Stimulated activated CD4-positive, alpha-beta T cell treated with anti-CD3 and anti-CD28 coated beads, Interleukin-1b, Interleukin-23, amount 100 ng/mL, for 48 hours (primary cell): ENCODE measurements at places on chromosomes 16 and 17.
A peak's percentile ranks its signal among the peaks of the same experiment; 100 is the strongest.

DNA sequence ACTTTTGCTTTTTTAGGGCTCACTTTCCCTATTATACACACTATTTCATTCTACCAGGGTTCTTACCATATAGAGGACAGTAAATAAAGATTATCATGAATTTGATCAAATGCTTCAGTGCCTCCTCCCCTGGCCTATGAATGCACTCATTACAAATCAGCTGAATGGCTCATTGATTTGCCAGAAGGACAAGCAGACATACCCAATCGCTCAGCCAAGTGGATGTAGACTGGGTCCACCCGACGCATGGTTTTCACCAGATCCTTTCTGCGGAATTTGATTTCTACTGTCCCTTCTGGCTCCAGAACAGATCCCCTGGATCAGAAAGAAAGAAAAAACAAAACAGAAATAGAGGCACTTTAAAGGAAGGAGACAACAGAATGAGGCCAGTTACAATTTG, 162.6 kb downstream of the AATF start:
- DNase-seq: no peak

DNA sequence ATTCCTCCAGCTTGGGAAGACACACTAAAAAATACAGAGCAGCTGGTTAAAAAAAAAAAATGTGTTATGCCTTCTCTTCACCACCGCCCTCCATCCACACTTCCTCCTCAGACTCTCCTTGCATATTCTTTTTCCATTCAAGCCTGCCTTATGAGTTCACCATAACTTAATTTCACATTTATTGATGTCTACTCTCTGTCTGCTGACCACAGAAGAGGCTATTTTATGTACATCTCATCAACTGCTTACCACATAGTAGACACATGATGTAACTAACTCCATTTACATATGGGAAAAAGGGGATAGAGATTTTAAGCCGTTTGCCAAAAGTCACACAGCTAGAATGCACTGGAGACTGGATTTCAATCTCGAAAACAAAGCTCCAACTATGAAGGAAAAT, 409.8 kb downstream of the CDH11 start:
- DNase-seq: no peak

DNA sequence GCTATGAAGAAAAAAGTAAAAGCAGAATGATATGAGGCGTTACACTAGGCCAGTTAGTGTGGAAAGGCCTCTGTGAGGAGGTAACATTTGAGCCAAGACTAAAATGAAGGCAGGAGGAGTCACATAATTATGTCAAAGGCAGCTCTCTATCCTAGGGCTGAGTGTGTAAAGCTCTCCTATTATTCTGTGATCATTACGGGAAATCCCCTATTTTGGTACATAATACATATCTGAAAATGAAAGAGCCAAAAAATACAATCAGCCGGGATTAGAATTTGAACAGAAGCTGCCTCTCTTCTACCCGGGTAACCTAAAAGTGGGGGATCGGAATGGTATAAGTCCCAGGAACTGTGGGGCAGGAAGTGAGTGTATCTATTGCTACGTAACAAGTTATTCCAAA, 27.1 kb downstream of the HEATR3 start:
- no peak for DNase-seq

DNA sequence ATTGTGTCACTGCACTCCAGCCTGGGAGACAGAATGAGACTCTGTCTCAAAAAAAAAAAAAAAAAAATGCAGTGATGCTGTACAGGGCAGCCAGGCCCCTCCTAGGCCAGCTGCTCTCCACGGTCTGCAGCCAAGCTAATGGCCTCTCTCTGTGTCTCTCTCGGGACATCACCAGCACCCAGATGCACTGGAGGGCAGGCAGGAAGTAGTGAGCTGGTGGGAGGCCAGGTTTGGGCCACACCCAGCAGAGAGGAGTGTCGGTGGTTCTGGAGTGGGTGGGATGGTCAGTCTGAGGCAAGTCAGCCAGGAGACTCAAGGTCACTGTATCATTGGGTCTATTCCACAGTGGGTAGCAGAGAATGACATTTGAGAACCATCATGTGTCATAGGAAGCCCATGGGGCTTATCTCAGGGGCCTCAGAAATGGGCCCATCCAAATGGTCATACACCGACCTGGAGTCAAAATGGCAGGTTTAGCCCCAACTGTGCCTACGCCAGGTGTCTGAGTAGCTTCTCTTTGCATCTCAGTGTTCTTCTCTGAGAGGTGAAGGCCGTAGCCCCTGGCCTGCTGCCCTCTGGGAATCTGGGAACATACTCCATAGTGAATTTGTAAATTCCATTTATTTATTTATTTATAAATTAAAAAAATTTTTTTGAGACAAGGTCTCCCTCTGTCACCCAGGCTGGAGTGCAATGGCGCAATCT, 22.7 kb downstream of the WNT9B start:
- DNase-seq: no peak

GRCh38 chr17:41784207-41784744, 2.2 kb downstream of the JUP start:
- DNase-seq: no peak

DNA sequence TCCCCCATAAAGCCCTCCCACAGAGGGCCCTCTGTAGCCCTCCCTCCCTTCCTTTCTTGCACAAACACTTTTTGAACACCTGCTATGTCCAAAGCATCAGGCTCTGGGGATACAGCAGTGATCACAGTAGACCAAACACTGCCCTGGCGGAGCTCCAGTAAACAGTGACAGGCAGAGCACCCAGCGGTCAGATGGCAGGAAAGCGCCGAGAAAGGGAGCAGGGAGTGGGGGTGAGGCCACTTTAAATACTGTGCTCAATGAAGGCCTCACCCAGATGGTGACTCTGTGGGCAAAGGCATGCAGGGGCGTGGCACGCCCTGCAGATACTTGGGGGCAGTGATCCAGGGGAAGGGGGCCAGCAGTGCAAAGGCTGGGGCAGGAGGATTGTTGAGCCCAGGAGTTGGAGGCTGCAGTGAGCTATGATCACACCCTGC, 7.6 kb downstream of the PRR29 start:
- DNase-seq: no peak

DNA sequence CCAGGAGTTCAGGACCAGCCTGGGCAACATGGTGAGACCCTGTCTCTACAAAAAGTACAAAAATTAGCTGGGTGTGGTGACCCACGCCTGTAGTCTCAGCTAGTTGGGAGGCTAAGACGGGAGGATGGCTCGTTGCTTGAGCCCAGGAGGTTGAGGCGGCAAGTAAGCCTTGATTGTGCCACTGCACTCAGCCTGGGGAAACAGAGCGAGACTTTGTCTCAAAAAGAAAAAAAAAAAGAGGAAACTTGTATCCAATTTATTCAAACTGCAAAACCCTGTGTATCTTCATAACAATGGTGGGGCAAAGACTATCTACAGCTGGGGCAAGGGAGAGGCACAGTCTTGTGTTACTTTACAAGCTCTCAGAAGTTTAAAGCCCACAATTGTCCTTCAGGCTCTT, 21.5 kb downstream of the GRB7 start:
- no peak for DNase-seq

GRCh38 chr16:85385463-85386331, 227.4 kb upstream of the GSE1 start:
- DNase-seq: no peak

- DNase-seq: no peak
Observed at GRCh38 chr16:27377666-27378485, 24.1 kb upstream of the IL21R start.

GRCh38 chr17:69485251-69485661, 70.8 kb downstream of the MAP2K6 start:
- DNase-seq: no peak

DNA sequence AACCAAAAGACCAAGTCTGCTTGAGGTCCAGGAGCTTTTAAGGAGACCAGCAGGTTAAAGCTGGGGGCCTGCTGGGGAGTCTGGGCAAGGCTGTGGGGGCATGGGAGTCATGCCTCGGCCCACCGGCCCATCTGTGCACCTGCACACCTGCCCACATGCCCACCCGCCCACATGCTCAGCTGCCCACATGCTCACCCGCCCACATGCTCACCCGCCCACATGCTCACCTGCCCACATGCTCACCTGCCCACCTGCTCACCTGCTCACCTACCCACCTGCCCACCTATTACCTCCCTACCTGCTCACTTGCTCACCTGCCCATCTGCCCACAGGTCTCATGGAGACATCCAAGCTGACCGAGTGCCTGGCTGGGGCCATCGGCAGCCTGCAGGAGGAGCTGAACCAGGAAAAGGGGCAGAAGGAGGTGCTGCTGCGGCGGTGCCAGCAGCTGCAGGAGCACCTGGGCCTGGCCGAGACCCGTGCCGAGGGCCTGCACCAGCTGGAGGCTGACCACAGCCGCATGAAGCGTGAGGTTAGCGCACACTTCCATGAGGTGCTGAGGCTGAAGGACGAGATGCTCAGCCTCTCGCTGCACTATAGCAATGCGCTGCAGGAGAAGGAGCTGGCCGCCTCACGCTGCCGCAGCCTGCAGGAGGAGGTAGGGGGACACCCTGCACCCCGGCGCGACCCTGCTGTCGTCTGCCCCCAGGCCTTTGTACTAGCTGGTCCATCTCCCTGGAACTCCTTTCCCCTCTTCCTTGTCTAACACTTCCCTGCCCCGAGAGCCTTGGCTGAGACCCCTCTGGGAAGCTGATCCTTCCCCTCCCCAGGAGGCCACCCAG, 14.0 kb downstream of the CARD14 start:
- no peak for DNase-seq

- no peak for DNase-seq
Observed at GRCh38 chr16:21610006-21610544, 10.7 kb downstream of the METTL9 start.

GRCh38 chr17:50346313-50347116, 589 bp downstream of the XYLT2 start:
- peak; percentile 49 for DNase-seq

DNA sequence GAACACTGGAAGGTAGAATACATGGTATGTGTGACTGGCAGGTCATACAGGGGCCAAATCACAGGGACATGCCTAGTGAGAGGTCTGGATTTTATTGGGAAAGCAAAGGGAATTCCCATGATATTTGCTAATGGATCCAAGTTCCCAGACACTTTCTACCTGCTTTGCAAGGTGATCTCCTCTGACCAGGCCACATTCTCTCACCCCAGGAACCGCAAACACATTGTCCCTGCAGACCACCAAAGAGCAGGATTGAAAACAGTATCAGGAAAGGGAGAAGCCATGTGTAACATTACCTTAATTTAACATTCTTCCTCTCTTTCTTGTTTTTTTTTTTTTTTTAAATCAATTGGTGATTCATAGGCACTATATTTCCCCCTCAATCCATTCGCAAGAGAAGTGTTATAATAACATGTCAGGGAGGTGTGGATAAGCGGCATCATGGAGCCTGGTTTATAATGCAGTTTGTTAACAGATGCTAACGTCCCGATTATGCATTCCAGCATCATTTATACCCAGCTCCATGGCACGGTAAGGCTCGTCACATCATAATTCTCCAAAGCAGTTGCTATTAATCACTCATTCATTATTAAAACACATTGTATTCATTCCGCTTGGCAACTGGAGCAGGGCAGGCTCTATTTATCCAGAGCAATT, 155.1 kb upstream of the CCL2 start:
- no peak for DNase-seq
